H9 (cell line): ENCODE measurements at places on chromosomes 2 and 18. TPM values are rescaled to one million over a fixed set of nuclear protein-coding genes. Genes with fewer than 3 reads are reported as not detected.

The GPR75 gene
- 4.4 and 5.3 TPM in 2 replicates for total RNA-seq

The RBM44 gene
- 0.15 and 0.22 TPM in 2 replicates for total RNA-seq

The DES gene
- total RNA-seq, result 3.0 and 4.6 TPM in 2 replicates

DNA sequence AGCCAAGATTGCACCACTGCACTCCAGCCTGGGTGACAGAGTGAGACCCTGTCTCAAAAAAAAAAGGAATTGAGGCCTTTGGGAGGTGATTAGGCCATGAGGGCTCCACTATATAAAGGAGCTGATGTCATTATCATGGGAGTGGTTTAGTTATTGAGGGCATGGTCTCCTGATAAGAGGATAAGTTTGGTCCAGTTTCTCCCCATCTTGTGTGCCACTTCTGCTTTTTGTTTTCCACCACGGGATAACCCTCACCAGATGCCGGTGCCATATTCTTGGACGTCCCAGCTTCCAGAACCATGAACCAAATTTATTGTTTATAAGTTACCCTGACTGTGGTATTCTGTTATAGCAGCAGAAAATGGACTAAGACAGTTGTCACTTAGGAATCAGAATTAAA lies 125.8 kb downstream of the C1D start:
- H3K36me3 ChIP-seq, result no peaks in the 10 kb centered on the region
- DNase-seq, result no peak
- no peak overlapping the region for H3K4me3 ChIP-seq
- H3K27me3 ChIP-seq, result no peaks in the 10 kb centered on the region
- H3K4me1 ChIP-seq, result no peaks in the 10 kb centered on the region
- H3K27ac ChIP-seq, result no peak overlapping the region

GRCh38 chr2:208033701-208034502 lies 8.6 kb upstream of the PLEKHM3 start:
- peaks cover 2% of the 10 kb centered on the region; the same call in 1 of the 2 replicates for H3K36me3 ChIP-seq
- no peaks in the 10 kb centered on the region for H3K4me1 ChIP-seq
- DNase-seq, result peak; percentile 63
- no peaks in the 10 kb centered on the region for H3K27me3 ChIP-seq

DNA sequence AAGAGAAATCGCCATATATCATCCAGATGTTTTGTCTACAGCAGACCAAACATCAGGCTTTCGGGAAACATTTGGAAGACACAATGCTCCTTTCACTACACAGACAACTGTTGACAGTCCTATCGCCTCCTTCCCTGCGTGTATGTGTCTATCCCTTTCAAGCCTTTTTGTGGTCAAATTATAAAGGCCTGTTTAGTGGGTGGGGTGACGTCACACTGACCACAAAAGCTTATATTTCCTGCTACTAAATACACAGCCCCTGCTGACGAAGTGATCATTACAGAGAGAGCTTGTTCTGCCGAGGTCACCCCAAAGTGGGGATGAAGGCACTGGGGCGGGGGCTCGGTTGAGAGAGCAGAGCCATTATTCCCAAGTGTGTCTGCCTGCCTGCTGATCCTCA lies 302.7 kb upstream of the TNP1 start:
- H3K36me3 ChIP-seq, result no peaks in the 10 kb centered on the region; the same call in 2 of the 3 replicates
- H3K4me3 ChIP-seq, result no peak overlapping the region
- H3K4me1 ChIP-seq, result no peaks in the 10 kb centered on the region
- no peak for DNase-seq
- no peaks in the 10 kb centered on the region for H3K27me3 ChIP-seq
- no peak overlapping the region for H3K27ac ChIP-seq

DNA sequence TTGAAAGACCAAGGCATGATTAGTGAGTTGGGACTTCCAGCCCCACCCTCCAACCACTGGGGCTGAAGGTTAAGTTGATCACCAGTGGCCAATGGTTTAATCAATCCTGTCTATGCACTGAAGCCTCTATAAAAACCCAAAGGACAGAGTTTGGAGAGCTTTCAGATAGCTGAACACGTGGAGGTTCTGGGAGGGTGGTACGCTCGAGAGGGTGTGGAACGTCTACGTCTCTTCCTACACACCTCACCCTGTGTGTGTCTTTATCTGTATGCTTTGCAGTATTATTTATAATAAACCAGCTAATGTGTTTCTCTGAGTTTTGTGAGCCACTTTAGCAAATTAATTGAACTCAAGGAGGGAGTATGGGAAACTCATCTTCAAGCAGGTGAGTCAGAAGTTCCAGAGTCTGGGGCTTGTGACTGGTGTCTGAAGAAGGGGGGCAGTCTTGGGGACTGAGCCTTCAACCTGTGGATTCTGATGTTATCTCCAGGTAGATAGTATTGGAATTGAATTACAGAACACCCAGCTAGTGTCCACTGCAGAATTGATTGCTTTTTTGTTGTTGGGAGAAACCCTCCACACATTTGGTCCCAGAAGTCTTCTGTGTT lies 20.3 kb downstream of the ACTR3 start:
- H3K4me1 ChIP-seq, result no peaks in the 10 kb centered on the region
- H3K4me3 ChIP-seq, result no peak overlapping the region
- H3K36me3 ChIP-seq, result peaks cover 19% of the 10 kb centered on the region
- no peak overlapping the region for H3K27ac ChIP-seq

DNA sequence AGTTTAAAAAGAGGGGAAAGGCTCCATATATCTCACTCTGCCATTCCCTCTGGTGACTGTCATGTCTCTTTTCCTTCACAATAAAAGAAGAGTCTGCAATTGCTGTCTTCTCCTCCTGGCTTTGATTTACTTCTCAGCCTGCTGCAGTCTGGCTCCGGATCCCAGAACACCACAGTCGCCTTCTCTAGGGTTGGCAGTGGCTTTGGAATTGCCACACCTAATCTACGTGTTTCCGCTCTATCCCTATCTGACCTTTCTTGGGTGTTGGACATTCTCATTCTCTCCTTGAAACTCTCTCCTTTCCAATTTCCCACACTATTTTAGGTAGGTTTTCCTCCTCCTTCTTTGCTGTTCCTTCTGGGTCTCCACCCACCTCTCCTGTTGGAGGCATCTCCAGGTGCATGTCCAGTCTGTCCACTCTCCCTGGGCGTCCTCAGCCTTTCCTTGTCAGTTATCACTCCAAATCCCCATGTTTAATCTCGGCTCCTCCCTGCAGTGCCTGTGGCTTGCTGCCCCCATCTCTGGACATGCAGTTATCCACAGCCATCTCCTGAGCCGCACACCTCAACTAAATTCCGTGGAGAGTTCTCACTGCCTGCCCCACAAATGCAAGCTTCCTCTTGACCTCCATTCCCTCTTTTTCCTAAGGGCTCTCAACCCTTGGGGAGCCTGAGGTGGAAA lies 112.8 kb downstream of the KCTD1 start:
- H3K27ac ChIP-seq, result no peak overlapping the region
- H3K27me3 ChIP-seq, result no peaks in the 10 kb centered on the region
- no peak overlapping the region for H3K4me3 ChIP-seq
- no peaks in the 10 kb centered on the region for H3K36me3 ChIP-seq

DNA sequence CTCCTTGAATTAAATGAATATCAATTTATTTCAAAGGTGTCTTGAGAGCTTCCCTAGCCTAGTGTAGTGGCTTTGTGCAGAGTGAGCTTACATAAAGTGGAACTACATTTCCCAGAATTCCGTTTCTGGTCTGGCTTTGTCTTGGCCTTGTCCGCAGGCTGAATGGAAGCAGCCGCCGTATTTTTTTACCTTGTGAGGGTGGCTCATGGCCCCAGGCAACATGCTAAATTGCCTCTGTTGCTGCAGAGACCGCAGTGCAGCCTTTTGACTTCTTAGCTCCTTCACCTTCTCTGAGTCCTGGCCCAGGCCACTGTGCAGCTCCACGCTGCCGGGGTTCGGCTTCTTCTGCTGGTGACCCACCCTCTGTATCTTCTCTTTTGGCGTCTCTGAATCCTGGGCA lies 114.8 kb upstream of the SLC38A11 start:
- no peaks in the 10 kb centered on the region; the same call in 1 of the 2 replicates for H3K36me3 ChIP-seq
- peak overlapping the region; percentile 30; the same call in 1 of the 2 replicates for H3K4me3 ChIP-seq
- no peak overlapping the region for H3K27ac ChIP-seq

- no peaks in the 10 kb centered on the region; the same call in 1 of the 2 replicates for H3K4me1 ChIP-seq
- no peak overlapping the region for H3K27ac ChIP-seq
- H3K27me3 ChIP-seq, result no peaks in the 10 kb centered on the region
- no peak overlapping the region for H3K4me3 ChIP-seq
These were observed 15.6 kb downstream of the BAZ2B start for GRCh38 chr2:159600752-159601151.

DNA sequence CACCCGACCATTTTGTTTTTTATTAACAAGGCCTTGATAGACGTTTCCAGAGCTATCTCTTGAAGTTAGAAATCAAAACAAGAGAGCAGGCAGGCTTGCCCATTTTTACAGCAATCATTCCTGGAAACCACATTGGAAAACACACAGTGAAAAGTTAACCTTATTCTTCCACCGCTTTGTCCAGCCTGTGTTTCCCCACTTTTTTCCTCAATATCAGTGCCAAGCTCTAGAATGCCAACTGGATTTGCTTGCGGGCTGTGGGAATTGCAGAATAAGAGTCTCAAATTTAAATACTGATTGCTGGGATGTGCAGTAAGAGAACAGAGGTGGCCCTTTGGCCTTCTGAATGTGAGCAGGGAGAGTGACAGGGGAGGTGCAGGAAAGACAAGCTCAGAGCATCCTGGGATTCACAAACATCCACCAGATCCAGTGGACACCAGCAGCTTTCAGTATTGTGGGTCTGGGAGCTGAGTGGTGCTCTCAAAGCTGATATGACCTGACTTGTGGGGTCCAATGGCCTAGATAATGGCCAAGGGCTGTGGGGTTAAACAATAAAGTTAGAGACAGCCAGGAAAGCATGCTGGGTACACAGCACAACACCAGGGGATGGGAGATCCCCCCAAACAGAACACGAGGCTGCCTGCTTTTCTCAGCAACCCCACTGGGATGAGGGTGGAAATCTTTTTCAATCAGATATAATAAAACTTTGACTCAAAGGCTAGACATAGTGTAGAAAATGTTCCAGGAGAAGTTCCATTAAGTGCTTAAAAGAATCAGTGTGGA lies 15.5 kb downstream of the CYP1B1 start:
- no peaks in the 10 kb centered on the region for H3K36me3 ChIP-seq
- no peak for DNase-seq
- H3K27ac ChIP-seq, result no peak overlapping the region
- no peak overlapping the region for H3K4me3 ChIP-seq
- no peaks in the 10 kb centered on the region for H3K4me1 ChIP-seq

GRCh38 chr2:159792599-159792998 lies 5.4 kb downstream of the CD302 start:
- H3K4me3 ChIP-seq, result no peak overlapping the region
- H3K27ac ChIP-seq, result no peak overlapping the region
- H3K4me1 ChIP-seq, result peaks cover under 1% of the 10 kb centered on the region; the same call in 1 of the 2 replicates
- H3K27me3 ChIP-seq, result peaks cover 3% of the 10 kb centered on the region; the same call in 1 of the 2 replicates
- no peak for DNase-seq

GRCh38 chr2:231360401-231360800 lies 35.1 kb upstream of the B3GNT7 start:
- peaks cover 3% of the 10 kb centered on the region; the same call in 1 of the 3 replicates for H3K36me3 ChIP-seq
- no peak overlapping the region for H3K4me3 ChIP-seq
- no peak overlapping the region for H3K27ac ChIP-seq
- peak; percentile 68 for DNase-seq
